ENCODE measurements at places on chromosomes 7 and 10.

- DNase-seq = no peak
Measured at GRCh38 chr7:98909487-98909886, 31.2 kb downstream of the TRRAP start.

DNA sequence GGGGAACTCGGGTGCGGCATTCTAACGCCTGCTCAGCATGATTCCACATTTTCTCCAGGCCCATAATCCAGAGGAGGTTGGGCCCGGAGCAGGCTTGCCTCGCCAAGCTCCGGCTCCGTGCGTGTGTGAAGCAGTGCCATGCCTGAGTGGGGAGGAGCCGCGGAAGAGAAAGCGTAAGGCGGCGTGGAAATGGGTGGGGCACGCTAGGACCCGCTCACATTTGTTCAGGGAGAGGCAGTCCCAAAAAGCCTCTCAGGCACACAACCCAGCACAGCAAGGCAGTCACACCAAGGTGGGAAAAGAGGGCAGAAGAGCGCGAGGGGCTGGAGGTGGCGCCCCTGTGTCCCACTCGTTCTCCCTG, 695 bp upstream of the VDAC2 start:
- DNase-seq = peak; percentile 73

GRCh38 chr10:122112021-122112616, 123.2 kb downstream of the TACC2 start:
- DNase-seq = no peak

DNA sequence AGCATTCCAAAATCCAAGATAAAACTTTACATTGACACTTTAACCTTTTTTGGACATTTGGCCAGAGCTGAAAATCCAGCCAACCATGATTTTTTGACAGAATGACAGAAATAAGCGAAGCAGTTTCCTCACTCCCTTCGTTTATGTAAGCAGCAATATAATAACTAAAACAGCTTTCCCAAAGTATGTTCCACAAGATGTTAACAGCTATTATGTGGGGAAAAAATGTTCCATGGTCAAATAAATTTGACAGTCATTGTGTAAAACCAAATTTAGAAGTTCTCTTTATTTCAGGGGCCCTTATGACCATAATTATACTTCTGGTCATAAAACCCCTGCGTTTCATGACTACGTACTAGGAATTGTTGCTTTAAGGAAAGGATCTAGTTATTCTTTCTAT, 416.5 kb downstream of the MAGI2 start:
- no peak for DNase-seq

DNA sequence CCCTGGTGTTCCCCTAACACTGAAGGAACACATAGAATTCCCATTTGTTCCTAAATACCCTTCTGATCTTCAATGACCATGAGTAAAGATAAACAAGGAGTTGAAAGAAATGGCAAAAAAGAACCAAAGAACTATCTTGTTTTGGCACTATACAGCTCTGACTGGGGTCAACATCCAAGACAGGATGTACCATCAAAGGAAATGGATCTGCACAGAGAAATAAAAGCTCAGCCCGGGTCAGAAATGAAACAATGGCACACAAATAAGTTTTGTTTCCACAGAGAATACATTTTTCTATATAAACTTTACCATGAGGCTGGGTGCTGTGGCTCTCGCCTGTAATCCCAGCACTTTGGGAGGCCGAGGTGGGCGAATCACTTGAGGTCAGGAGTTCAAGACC, 18.0 kb upstream of the USP54 start:
- no peak for DNase-seq

DNA sequence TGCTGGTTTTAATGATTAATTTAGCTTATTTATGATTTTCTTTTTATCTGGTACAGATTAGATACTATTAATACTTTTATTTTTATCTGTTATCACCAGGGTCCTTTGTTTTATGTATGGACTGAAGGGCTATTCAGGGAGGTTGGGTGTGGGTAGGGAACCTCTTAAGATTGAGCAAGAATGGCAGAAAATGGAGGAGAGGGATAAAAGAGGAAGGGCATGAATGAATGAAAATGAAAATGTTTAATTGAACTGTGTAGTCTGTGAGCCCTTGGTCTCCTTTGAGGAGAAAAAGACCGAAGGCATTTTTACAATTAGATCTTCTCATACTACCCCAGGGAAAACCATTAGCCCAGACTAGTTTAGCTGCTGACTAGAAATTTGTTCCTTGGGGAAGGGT, 93.1 kb downstream of the CDK14 start:
- DNase-seq = no peak

DNA sequence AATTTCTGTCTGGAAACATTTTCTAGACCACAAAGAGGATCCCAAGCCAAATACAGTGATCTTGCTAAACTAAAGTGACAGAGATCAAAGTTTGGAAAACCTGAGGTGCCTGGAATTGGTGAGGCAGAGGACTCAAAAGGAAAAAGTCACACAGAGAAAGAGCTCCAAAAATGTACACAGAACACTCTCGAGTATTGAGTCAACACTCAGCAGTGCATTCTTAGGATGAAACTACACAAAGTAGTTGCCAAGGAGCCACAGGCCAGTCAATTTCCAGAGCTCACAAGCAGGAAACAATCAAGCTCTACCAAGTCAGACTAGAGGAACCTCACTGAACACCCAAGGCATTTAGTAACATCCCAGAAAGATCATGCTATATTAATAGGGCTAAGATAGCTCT, 61.3 kb downstream of the MICU1 start:
- DNase-seq = no peak

DNA sequence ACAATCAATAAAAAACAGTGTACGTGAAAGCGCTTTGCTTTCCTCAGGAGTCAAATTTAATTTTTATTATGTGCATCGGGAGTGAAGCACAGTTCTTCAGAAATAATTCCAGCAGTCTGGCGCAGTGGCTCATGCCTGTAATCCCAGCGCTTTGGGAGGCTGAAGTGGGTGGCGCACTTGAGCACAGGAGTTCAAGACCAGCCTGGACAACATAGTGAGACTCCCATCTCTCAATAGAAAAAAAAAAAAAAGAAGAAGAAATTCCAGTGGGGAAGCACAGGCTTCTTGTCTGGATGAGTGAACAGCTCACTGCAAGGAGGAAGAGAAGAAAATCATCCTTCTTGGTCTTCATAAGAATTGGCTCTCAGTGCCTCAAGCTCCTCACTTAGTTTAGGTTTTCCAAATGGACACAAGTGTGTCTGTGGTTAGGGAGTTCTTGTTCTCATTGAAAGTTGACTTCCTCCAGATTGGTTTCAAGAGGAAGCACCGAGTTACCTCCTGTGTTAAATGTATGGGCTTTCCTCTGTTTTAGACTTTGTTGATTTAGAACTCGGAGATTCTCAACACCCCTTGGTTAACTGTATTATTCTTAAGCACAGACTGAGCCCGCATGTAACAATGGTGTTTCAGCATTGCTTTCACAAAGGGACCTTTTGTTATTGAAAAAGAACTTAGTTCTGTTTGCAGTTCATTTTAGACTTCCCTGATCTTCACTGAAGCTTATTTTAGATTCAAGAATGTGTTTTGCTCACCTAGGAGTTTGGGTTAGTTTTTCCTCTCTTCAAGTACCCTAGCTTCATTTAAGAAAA, 28.0 kb downstream of the LMTK2 start:
- no peak for DNase-seq

DNA sequence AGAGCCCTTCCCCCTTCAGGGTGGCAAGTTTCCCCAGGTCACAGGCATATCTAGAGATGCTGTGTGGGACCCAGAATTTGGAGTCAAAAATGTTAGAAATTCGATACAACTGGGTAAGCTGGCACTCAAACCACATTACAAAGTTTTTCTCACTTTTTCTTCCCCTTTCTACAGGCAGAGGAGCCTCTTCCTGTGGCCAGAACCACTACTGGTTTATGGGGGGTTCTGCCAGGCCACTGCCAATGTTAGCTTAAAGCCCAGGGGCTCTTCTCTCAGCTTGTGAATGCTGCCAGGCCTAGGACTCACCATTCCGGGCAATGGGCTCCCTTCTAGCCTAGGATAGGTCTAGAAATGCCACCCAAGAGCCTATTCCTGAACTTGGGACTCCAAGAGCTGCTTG, 617.9 kb upstream of the PHF14 start:
- no peak for DNase-seq

- DNase-seq = no peak
Measured at GRCh38 chr7:1950066-1950451, 280.0 kb downstream of the ELFN1 start.

GRCh38 chr7:38373155-38373554, 99.7 kb upstream of the TARP start:
- DNase-seq = no peak

GRCh38 chr10:71614946-71615345, 104.6 kb downstream of the C10orf105 start:
- no peak for DNase-seq

DNA sequence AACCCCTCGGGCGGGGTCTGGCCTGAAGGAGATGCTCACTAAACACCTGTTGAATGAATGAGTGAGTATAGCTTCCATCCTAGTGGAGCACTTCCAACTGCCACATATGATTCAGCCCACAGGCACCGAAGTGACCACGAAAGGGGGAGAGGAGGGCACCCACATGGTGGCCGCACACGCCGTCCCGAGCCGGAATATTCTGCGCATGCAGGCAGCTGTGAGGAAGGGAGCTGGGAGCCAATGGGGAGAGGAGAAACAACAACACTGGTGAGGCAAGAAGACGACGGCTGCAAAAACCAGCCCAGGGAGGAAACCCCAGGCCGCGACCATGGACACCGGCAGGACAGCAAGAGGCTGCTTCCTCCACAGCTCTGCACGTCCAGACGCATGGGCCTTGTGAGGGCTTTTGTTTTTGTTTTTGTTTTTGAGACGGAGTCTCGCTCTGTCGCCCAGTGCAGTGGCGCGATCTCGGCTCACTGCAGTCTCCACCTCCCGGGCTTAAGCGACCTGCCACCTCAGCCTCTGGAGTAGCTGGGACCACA, 67.1 kb upstream of the DNAAF5 start:
- no peak for DNase-seq

DNA sequence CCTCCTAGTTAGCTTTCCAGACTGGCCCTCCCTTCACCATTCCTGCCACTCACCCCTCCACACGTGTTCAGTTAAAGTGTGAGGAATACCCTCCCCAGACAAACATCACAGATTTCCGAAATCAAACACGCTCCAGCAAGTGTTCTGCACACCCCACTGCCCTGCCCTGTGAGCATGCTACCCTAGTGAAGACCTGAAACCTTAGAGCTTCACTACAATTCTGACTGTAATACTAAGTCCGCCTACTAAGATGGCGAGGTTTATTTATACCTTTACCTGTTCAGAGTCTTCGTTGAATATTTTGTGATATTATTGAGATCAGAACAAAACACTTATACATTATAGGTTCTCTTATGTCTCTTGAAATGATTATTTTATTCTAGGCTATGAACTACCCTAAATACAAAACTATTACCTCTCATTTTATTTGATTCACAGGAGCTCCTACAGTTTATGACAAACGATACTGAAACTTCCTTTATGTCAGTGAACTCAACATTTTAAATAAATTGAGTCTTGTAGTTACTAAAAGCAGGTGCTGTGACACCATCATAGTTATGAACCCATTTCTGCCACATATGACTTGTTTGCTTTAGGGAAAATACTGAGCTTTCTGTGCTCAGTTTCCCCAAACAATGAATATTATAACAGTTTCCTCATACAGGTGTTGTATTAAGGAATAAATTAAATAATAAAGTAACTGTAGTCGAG, 8.6 kb downstream of the SCIN start:
- DNase-seq = no peak

GRCh38 chr10:51244309-51244708, 170.0 kb downstream of the PRKG1 start:
- DNase-seq = no peak

DNA sequence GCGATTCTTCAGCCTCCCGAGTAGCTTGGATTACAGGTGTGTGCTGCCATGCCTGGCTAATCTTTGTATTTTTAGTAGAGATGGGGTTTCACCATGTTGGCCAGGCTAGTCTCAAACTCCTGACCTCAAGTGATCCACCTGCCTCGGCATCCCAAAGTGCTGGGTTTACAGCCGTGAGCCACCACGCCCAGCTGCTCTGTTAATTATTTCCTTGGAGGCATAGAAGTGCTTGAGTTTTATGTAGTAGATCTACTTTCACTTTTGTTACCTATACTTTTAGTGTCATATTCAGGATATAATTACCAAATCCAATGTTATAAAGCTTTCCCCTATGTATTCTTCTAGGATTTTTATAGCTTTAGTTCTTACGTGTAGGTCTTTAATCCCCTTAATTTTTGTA, 1093.0 kb downstream of the GATA3 start:
- no peak for DNase-seq

DNA sequence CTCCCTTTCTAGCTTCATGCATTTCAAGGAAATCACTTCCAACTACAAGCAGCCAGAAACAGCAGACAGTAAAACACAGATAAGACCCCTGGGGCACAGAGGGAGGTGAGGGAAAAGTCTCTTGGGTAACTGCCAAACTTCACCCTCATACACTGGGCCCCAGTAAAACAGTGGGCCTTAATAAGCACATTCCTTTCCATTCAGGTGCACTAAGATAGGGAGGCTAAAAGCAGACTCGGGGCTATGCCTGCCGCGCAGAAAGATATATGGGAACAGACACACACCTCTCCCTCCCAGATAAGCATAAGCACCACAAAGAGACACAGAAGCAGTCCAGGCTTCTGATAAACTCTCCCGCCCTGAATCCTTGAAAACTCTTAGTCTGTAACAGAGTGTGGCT, 117.0 kb downstream of the TYW1B start:
- no peak for DNase-seq

DNA sequence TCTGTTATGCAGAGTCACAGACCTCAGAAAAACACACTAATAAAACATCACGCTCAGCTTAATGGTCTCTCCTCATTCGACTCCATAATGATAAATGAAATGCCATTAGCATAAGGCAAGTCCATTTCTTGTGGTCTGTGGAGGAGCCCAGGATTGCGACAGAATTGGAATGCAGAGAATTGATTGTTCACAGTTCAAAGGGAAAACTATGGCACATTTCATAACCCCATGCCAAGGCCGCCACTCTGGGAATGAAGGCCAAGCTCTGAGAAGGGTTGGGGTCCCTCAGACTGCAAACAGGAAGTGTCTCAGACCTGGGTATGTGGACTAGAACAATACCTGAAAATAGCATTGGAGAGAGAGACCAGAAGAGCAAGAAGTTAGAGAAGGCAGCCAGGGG, 398.9 kb downstream of the ADRA2A start:
- DNase-seq = no peak

DNA sequence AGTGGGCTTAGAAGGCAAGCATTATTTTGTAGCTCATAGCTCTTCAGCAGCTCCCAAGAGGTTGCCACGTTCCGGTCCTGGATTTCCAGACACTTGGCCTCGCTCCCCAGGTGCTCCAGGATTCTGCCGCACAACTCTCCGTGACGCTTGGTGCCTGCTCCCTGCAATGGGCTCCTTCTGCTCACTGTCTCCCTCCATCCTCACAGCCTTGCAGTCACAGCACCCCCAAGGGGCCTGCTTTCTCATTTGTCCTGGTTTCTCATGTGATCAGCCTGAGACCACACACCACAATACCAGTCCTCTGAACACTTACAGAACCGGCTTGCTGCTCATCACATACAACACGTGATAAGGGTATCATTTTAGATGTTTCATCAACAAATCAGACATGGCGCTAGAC, 9.8 kb downstream of the IGFBP3 start:
- DNase-seq = no peak

DNA sequence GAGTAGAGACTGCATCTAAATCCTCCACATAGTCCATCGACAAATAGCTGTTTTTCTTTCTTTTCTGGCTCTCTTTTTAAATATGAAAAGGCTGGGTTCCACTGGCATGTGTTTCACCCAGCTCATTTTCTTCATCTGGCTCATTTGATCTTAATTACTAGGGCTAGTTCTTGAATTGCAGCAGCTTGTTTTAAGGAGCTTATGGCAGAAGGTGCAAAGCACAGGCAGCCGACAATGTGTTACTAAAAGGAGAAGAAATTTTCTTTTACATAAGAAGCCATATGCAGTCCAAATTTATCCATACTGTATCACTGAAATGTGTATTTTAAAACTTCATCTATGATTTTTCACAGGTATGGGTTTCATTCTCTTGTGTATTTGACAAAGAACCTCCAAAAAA, 205.6 kb upstream of the PTER start:
- DNase-seq = no peak
